ENCODE measurements at places on chromosomes 1 and 21.
A peak's percentile ranks its signal among the peaks of the same experiment; 100 is the strongest.

DNA sequence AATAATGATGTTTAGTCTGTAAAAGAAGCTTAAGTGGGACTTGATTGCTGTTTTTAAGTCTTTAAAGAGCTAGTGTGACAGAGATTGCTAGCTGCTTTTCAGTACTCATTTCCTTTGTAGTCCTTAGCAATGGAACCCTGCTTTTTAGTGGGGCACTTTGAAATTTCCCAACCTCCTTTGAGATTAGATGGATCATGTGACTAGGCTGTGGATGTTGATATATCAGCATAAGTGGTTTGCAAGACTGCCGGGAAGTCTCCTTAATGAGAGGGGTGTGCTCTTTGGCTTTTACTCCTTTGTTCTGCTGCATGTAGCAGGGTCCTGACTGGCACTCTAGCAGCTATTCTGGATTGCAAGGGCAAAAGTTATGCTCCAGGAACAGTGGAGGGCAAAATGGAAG is 11.2 kb upstream of the RCOR3 start:
- DNase-seq: peak; percentile 24

DNA sequence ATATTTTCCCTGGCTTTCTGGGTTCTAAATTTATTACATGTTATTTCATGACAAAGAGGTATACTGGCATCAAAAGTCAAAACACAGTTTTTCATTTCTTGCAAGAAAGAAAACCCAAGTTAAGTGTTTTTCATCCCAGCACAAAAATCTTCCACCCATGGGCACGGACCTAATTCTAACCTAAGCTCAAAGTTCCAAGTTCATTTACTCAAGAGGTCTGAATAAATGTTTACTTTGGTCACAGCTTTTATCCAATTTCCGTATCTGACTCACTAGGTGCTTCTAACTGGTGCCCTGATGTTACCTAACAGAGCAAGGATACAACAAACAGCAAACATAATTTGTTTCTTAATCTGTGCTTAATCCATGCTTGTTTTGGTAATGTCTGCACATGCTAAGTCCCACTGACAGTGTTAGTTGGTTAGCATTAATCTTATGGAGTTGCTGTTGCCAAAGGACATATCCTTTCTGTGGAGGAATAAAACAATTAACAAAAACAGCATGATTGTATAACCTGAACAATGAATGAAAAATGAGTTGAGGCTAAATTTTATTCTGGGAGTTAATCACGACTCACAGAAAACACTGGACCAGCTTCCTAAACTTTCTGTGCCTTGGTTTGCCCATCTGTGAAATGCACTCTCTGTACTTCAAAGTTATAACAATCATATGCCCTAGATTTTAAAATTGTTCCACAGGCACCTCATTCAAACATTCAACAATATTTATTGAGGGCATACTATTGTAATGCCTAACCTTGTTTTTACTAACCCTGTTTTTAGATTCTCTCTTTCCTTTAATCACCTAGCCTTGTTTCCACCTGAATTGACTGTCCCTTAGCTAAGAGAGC is 4.2 kb upstream of the CHD1L start:
- DNase-seq: peak; percentile 63

DNA sequence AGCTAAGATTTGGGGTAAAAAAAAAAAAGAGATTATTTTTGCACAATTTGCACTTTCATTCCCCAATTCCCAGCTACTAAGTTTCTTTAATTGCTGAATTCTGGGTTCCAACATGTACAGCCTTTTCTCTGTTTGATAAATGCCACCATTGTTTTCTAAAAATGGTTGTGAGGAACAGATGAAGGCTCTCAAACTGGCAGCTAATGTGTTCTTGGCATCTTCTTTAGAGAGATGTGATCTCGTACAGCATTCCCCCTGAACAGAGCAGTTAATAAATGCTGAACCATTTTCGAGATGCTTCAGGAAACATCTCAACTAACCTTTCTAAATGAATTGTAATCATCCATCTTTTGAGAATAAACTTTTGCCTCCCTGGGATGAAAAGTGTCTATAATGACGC is 107.9 kb upstream of the DYNLT5 start:
- DNase-seq: no peak

- DNase-seq: peak; percentile 85
These were observed 8.4 kb downstream of the CFAP45 start for GRCh38 chr1:159891275-159892157.

GRCh38 chr21:41427556-41427955 is 1.5 kb downstream of the MX1 start:
- no peak for DNase-seq

DNA sequence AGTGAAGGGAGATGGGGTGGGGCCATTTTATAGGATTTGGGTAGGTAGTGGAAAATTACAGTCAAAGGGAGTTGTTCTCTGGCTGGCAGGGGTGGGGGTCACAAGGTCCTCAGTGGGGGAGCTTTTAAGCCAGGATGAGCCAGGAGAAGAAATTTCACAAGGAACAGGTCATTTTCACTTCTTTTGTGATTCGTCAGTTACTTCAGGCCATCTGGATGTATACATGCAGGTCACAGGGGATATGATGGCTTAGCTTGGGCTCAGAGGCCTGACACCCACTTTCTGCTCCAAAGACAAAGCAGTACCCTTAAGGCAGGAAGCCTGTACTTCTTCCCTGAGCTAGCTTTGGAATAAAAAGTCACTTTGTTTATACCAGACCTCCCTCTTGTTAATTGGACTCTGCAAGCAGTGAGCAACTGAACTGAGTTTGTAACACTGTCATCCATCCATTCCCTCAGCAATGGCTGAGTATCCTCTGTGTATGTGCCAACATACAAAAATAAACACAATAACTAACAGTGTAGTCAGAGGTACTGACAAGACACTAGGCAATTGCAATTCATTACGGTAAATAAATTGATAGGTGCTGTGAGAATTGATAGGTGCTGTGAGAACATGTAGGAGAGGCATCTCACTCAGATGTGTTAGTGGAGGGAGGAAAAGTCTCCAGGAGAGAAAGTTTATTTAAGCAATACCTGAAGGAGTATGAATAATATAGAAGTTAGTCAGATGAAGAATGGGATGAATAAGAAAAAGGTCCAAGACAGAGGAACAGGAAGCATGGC is 14.7 kb upstream of the RGS2 start:
- DNase-seq: no peak

DNA sequence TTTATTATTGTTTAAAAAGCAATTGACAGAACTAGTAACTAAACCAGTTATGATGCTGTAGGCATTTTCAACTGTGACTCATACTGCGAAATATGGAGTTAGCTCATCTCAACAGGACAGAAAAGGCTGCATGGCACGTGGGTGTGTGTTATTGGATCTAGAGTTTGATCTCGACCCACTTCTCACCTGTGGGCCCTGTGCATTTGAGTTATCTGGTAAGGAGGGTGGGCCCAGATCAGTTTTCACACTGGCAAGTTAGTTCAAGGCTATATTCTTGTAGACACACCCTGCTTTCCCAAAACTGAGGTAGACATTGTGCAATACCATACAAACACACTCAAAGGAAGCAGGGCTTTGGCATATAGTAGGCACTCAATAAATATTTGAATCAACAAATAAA is 71.3 kb upstream of the PRDX6 start:
- DNase-seq: no peak

DNA sequence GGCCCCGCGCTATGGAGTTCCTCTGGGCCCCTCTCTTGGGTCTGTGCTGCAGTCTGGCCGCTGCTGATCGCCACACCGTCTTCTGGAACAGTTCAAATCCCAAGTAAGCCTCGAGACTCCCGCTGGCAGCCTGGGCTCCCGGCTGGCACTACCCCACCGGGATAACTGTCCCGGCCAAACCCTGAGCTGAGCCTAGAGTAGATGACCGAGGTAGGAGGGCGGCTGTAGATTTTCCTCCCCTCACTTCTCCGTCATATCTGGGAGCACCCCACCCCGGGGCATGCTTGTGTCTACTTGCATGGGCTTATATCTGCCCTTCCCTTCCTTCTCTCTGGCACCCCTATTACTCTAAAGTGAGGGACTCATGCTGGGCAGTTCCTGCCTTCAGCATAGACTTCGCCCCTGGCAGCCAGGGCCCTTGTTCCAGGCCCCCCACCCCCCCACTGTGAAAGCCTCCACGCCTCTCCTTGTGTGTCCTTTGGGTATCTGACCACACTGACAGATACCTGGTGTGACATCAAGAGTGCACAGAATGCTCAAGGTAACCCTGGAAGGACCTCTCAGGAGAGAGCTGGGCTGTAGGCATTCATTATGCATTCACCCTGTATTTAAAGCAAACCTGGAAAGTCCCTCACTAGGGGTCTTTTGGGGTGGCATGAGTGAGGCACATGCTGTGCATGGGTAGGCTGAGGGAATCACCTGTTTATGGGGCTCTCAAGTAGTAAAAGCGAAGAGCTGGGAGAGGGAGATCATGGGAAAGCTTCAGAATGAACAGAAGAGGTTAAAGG is 485 bp downstream of the EFNA1 start:
- no peak for DNase-seq

GRCh38 chr1:204348242-204348641 is 11.5 kb downstream of the PLEKHA6 start:
- DNase-seq: no peak

GRCh38 chr1:193123751-193124150 is 1.9 kb downstream of the CDC73 start:
- no peak for DNase-seq
